ENCODE measurements at places on chromosomes 4 and X.

- DNase-seq: no peak
Observed at GRCh38 chr4:52883183-52883621, 21.1 kb downstream of the RASL11B start.

GRCh38 chrX:13666836-13667235 lies 13.9 kb downstream of the TCEANC start:
- DNase-seq: no peak

- no peak for DNase-seq
Observed at GRCh38 chrX:13897566-13897965, 80.7 kb upstream of the GPM6B start.

DNA sequence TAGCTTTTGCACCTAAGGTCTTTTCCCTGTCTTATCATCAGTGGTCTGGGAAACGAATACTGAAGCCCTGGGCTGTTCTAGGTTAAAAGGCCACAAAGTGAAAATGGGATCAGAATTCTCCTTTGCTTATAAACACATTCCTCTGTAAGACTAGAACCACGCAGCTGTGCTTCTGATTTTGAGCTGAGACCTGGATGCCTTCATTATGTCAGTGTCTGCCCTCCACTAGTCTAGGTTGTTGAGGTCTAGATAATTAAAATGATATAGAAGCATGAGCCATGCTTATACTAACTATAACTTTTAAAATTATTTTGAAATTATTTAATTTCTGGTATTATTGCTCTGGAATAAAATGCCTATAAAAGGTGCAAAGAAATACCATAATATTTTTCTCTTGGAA lies 403.9 kb downstream of the ADGRL3 start:
- DNase-seq: no peak

DNA sequence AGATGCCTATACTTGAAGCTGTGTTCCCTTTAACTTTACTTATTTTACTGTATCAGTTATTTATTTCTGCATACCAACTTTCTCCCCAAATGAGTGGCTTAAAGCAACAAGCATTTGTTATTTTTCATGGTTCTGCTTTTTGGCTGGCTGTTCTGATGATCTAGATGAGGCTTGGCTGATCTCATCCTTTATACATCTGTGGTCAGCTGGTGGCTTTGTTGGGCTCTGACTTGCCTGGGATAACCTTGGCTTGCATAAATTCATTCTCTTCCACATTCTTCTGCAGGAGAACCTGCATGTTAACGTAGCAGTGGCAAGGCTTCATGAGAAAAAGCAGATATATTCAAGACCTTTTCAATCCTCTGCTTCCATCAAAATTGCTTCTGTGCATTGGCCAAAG lies 1317.6 kb downstream of the ADGRL3 start:
- no peak for DNase-seq

- DNase-seq: no peak
Observed at GRCh38 chr4:86967798-86968197, 33.0 kb downstream of the AFF1 start.

DNA sequence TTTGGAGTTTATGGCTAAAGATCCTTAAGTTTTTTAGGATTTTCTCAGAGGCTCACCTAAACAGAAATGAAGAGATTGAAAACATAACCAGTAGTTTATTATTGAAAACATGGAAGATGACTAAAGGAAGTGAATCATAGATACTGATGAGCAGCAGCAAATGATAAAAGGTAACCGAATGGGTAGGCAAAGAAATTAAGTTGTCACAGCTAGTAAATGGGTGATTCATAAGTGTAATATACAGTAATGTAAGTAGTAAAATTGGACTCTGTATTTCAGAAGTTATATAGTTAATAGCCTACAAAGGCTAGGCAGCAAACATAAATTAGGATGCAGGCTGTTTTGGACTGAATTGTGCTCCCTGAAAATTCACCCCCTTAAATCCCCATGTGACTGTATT lies 59.0 kb upstream of the ADGRA3 start:
- no peak for DNase-seq

- no peak for DNase-seq
Observed at GRCh38 chrX:134736356-134736755, 78.1 kb upstream of the PLAC1 start.

GRCh38 chr4:67456577-67457196 lies 88.6 kb downstream of the CENPC start:
- no peak for DNase-seq

DNA sequence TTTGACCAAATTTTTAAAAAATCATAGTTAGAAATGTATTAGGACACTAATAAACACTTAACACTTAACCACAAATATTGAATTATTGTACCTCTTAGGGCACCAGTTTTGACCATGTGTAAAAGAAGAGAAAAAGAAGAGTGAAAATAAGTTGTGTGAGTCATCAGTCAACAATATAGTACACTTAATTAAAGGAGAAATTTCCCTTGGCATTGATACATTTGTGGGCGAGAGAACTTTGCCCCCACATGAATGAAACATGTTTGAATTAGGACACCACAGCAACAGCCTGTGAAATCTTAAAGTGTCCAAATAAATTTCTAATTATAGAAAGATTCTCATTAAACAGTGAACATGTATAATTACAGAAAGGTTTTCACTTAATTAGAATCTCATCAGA lies 1292.8 kb upstream of the TENM3 start:
- no peak for DNase-seq

DNA sequence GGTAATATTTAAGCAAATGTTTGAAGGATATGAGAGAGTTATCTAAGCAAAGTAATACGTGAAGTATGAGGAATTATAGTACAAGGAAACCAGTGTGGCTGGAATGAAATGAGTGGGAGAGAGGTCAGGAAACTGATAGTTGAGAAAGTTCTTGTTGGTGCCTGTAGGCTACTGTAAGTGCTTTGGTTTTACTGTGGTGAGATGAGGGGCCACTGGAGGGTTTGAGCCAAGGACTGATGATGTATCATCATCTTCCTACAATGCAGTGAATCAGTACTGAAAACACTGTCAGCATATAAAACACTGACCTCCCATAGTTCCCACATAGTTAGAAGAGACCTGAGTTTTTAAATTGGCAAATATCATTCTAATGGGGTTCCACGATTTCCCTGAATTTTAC lies 367.5 kb upstream of the CTSO start:
- DNase-seq: no peak

DNA sequence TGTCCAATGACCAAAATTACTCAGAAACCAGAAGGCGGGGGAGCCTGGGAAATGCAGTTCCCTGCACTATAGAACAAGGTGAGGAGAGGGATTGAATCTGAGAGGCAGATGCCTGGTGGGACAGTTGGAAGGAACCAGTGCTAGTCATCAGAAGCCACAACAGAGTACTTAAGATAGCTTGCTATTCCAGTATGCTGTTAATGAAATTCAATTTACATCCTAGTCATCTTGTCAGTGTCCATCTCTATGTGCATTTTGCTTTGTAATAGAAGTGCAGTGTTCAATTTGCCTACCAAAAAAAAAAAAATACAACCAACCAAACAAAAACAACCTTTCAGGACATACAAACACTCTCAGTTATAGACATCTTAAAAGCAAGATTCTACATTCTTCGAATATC lies 679.1 kb upstream of the CPEB2 start:
- no peak for DNase-seq

DNA sequence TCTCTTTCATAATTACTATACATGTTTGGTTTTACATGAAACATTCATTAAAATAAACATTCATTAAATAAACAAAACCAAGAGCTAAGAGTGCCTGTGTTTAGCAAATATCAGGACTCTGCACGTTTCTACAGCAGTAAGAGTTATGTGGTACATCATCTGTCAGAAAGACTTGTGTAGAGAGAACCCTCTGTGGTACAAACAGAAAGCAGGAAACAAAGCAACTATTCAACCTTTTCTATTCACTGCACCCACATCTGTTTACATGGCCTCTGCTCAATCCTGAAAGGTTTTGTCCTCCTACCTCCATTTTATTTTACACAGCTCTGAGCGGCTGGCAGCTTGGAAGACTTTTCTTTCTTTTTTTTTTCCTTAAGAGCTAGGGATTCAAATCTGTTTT lies 90.7 kb upstream of the PCDH18 start:
- no peak for DNase-seq

GRCh38 chrX:53767544-53767943 lies 81.0 kb upstream of the HUWE1 start:
- DNase-seq: no peak

DNA sequence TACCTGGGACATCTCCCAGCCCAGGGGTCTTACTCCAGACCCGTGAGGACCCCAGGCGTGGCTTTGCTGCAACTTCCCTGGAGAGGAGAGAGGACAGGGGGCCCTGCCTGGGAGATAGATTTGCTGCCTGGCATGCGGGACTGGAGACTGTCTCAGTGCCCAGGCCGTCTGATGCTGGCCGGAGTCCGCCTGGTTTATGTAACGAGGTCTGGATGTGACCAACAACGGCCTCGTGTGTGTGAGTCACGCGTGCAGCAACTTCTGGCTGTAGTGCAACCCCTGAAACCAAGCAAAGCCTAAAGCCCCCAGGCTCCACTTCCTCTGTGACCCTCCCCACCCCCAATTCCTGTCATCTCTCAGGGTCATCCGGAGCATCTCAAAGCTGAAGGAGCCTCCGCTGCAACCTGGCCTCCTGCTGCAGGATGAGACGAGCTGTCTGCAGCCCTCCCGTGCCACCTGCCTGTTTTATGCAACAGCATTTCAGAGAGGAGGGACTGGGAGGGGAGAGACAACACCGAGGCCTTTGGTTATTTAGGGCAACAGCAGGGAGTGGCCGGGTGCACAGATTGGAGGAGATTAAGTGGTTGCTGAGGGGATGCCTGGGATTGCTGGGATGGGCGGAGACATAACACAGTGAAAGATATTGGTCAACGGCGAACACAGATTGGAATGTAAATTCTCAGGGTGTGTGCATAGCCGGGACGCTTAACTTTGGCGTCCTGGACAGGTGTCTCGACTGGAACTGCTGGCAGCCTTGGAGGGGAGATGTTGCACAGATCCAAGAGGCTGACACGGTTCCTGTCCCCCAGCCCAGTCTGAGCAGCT lies 16.0 kb downstream of the XG start:
- DNase-seq: no peak

DNA sequence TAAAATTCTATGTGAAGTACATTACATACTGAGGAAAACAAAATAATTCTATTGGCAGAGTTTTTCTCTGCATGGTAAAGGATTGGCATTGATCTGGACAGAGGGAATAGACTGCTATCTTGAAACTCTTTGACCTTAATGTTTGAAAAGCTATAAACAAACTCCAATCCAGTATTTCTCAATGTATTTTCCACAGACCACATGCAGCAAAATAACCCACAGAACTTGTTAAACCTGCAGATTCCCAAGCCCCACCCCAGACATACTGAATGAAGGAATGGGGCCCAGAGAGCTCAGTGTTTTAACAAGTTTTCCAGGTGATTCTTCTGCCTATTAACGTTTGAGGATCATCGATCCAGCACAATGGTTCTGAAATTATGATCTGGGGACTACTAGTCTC lies 15.7 kb downstream of the RNF128 start:
- DNase-seq: no peak

DNA sequence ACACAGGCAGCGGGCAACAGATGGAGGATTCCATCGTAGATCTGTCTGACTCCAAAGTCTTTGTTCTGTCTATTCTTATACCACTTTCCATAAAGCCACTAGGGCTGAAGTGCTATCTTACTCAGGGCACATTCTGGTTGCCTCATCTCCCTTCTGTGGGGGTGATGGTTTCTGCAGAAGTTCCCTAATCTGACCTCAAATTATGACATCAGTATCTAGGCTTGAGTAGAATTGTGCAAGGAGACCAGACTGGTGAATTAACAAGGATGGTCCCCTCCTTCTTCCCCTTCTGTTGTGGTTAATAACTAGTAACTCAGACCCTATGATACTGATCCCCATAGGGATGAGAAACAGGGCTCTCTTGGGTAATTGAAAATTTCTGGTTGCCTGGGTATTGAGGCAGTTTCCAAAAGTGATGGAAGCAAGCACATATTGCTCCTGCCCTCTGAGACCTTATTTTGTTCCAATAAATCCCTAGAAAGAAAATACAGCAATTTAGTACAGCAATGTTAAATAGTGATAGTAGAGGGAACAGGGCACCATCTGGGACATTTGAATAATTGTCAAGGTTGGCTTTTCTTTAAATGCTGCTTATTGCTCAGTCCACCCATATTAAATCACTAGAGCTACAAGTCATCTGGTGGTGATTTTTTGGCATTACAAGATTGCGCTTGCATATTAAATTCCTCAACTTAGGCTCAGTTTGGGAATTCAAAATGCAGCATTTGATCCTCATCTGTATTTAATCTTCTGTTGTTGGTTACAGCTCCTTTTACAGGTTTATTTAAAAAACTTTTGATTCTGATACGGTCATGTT lies 57.3 kb upstream of the AP1S2 start:
- DNase-seq: no peak

DNA sequence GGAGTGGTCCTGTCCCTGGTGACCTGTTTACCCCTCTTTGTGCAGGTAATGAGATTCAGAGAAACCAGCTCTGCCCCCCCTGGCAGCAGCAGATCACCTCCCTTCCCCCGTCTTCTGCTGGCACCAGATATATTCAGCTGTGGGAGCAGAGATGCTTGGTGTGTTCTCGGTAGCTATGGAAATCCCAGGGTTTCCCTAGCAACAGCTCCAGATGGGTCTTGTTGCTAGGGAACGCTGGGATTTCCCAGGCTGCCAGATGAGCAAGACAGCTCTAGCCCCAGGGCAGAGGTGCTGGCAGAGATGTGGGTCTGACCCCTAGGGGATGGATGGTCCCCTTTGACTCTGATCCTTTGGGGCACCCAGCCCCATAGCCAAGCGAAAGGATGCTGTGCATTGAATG lies 20.2 kb downstream of the CETN2 start:
- DNase-seq: no peak

DNA sequence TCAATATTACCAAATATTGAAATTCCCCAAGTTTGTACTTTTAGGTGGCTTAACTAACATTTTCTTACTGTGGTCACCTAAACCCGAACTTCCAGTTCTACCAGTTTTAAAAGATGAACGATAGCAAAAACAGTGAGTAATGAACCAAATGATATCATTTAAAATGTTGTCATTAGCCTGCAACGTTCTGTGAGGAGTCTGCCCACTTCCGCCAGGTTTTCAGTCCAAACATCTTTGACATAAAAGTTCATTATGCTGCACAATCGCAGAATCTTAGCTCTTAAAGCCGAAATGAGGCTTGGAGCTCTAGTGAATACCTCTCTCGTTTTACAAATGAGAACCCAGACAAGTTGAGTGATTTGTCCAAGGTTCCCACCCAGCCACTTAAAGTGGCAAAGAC lies 762 bp downstream of the PIGA start:
- no peak for DNase-seq

GRCh38 chr4:110533590-110533910 lies 57.6 kb downstream of the ENPEP start:
- no peak for DNase-seq

- no peak for DNase-seq
Observed at GRCh38 chr4:15478724-15479088, 9.0 kb downstream of the CC2D2A start.
